CD4-positive, alpha-beta T cell treated with Interleukin-6 at 100 ng/mL for 8 hours (primary cell): ENCODE measurements at places on chromosomes 1 and 21.

GRCh38 chr1:45793942-45794604 is 9.3 kb upstream of the MAST2 start:
- DNase-seq: no peak

GRCh38 chr1:176391621-176392020 is 71.4 kb upstream of the PAPPA2 start:
- DNase-seq: no peak

- DNase-seq: no peak
These were observed 58.5 kb downstream of the PSMG1 start for GRCh38 chr21:39124681-39125251.

GRCh38 chr1:228446852-228447251 is 30.2 kb upstream of the TRIM17 start:
- DNase-seq: no peak

GRCh38 chr1:94250341-94250740 is 13.0 kb upstream of the ARHGAP29 start:
- DNase-seq: no peak

DNA sequence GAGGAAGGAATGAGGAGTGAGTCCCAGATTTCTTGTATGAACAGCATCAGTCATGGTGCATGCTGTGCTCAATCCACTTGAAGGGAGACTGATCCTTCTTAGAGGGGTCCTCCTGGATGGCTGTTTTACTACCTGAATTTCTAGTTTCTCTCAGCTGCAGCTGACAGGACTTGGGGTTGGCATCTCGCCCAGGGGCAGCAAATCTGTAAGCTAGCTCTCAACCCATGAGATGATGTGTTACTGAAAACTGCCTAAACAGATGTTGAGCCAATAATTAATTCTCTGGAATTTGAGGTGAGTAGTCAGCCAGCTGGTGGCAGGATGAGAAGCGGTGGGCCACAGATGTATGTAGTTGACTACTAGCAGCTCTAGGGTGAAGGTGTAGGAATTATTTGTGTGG is 19.6 kb downstream of the BACH1 start:
- DNase-seq: no peak

DNA sequence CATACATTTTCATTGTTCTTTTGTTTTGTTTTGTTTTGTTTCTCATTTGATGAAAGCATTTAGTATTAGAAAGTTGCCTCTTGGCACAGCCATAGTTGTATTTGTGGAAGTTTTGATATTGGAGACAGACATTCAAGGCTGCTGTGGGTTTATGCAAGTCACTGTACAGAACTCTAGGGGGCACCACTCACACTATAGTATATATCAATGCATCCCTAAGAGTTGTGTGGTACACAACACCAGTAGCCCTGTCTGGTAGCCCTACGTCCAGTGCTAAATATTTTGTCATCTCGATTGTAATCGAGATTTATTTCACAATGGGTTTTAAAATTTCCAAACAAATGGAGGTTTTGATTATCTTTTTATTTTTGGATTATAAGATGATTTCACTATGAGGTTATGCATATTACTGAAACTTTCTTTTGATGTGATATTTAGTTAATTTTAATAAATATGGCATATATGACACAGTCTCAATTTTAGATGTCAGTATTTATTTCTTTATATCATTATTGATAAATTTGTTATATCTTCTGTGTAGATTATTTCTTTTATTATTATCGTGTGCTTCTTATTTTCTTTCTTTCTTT is 112.2 kb downstream of the NR5A2 start:
- DNase-seq: peak; percentile 40

DNA sequence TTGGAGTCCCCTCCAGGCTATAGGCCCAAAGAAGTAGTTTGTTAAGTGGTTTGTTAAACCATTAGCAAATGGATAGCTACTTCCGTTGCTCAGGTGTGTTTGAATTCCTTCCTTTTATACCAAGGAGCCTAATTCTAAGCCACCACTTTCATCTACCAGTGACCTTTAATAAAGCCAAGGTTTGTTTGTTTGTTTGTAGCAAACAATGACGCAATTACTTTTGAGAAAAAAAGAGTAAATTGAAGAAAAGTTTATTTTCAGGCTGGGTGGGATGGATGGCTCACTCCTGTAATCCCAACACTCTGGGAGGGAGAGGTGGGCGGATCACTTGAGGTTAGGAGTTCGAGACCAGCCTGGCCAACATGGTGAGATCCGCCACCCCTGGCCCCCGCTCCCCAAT is 30.8 kb upstream of the RD3 start:
- DNase-seq: no peak

DNA sequence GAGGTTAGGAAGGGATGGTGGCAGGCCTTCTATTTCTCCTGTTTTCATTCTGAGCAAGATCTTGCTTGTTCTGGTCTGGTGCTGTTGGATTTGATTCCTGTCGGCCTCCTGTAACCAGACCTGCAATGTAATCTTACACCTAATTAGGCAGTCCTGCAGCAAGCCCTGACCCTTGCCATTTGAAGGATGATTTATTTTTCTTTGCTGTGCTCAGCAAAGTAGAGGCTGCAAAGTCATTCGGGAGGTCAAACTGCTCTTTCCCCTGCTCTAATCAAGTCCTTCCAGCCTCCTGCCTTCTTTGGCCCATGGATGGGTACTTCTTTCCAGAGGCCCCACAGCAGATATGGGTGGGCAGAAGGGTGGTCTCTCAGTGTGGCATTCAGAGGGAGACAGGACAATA is 417.7 kb upstream of the USP24 start:
- no peak for DNase-seq

GRCh38 chr1:218377143-218377660 is 32.1 kb downstream of the TGFB2 start:
- peak; percentile 37 for DNase-seq

GRCh38 chr1:194014014-194014413 is 827.6 kb upstream of the B3GALT2 start:
- DNase-seq: no peak

DNA sequence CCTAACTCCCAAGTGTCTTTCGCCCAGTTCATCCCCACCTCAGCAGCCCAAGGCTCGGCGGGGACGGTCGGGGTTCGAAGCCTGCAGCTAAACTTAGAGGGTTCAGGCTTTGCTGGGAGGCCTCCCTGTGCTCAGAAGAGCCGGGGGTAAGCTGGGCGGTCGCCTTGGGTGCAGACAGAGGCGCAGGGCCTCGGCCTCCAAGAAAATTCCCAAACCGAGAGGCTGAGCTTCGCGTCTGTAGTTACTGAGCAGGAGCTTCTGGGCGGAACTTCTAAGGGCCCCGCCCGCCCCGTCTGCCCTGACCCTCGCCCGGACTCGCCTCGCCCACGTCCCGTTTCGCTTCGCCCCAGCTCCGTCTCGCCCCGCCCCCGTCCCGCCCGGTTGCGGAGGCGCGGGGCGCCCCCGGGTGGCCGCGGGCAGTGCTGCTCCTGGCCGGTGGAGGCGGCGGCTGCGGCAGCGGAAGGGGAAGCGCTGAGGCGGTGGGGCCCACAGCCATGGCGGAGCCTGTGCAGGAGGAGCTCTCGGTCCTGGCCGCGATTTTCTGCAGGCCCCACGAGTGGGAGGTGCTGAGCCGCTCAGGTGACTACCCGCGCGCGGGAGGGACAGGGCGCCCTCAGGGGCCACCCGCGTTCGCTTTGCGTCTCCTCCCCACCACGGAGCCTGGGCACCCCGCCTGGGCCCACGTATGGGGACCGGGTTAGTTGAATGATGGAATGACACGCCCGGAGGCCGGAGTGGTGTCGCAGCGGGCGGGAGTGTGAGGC is at the start of gene RWDD3:
RWDD3 (plus strand) TSS at position 474 of the 764 bp plus-strand sequence; CDS start at position 495, 21 bp downstream.
- DNase-seq: peak; percentile 92

- no peak for DNase-seq
These were observed 1.1 kb downstream of the PRRX1 start for GRCh38 chr1:170664828-170665612.

DNA sequence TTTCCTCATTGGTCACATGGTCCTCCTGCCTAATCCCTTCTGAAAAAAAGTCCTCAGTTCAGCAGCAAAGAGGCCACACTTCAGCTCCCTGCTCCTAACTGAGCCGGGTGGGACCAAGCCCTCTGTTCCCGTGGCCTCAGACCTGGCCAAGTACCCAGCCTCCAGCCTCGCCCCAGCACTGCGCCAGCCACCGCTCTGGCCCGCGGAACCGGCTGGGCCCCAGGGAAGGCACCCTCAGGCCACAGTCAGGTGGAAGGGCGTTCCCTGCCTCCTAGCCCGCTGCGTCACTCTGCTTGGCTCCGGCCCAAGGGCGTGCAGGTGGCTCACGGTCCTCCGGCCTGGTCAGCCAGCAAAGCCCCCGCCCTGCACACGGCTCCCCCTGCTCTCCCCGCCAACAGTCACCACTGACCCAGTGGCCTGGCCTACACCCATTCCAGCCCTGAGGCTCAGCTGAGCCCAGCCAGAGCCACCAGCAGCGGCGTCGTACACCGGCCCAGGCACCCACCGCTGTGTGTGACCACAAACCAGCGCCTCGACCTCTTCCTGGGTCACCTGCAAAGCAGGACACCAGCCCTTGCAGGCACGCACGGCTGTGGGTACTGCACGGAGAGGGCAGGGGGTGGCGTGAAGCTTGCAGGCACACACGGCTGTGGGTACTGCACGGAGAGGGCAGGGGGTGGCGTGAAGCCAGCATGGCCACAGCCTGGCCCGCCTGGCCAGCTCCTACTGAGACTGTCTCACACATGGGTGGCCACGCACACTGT is 19.4 kb downstream of the NADK start:
- no peak for DNase-seq

DNA sequence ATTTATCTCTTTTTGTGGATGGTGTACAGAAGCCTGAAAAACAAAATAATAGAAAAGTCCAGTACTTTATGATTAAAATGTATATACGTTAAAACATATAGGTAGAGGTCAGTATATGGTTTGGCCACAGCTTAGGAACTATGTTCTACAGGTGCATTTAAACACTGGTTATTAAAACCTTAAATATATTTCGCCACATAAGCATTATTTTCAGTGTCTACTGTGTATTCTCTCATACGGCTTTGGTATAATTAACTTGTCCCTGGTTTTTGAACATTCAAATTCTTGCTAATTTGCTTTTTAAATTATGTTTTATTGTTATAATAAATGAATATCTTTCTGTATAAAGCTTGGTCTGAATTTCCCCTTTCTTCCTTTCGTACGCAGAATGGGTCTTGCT is 87.9 kb downstream of the GTF2B start:
- no peak for DNase-seq

DNA sequence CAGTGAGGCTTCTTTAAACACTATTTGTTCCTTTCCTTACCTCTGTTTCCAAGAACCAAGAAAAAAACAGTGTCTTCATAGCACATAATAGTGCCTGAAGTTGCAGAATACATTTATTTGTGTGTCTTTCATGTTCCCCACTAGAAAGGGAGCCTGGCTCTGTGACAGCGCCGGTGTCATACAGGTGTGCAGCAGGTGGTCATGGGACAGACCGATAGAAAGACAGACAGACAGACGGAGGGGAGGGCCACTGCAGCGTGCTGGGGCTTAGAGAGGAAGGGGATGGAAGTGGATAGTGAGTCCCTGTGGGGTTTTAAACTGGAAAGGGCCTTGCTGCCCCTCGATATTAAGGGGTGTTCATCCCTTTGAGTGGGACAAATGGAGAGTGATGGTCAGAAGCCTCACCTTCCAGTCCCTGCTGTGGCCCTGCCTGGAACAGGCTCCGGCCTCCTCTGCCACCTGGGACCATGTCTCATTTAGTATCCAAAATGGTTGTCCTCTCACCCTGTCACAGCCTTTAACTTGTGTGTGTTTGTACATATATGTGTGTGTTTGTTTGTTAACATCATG is 152.9 kb downstream of the PGBD5 start:
- no peak for DNase-seq

GRCh38 chr21:42550817-42551216 is 37.2 kb downstream of the SLC37A1 start:
- DNase-seq: no peak

DNA sequence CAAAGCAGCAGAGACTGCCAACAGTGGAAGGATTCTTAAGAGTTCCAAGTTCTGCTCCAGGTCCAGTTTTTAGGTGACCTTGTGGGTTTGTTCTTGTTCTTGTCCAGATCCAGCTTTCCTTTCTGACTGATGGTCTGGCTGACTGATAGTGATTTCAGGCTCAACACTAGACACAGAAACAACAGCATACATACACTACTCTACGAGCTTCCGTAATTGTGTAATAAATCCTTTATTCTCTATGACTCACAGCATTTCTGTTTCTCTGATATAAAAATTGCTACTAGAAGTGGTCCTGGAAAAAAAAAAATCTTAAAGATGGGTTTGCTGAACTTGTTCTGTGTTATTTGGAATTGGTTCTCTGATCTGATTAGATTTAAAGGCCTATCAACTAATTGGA is 62.2 kb upstream of the PTCH2 start:
- DNase-seq: no peak

- DNase-seq: no peak
These were observed 3.6 kb downstream of the NRAS start for GRCh38 chr1:114712977-114713376.

DNA sequence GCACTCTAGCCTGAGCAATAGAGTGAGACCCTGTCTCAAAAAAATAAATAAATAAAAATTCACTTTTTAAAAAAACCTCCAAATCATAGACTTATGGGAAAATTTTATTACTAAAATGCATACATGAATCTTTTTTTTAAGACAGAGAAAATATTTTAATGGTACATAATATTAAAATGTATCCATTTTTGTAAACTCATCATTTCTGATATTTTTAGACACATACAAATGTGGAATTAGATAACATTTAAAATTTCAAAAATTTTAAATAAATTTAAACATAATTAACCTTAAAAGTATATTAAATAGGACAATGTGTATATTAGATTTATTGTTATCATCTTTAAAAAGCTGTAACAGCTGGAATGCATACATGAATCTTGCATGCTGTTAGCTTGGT is 33.9 kb downstream of the SMAP2 start:
- no peak for DNase-seq

GRCh38 chr1:38076455-38076854 is 29.9 kb upstream of the POU3F1 start:
- DNase-seq: no peak

- DNase-seq: no peak
These were observed 644 bp upstream of the MRPL24 start for GRCh38 chr1:156741481-156741983.

- DNase-seq: no peak
These were observed 27.3 kb upstream of the LRRN2 start for GRCh38 chr1:204712708-204713430.

GRCh38 chr1:179709841-179710329 is 33.2 kb upstream of the FAM163A start:
- DNase-seq: peak; percentile 22

- DNase-seq: peak; percentile 35
These were observed 1.1 kb downstream of the SPSB1 start for GRCh38 chr1:9293533-9294404.

- DNase-seq: no peak
These were observed 23.8 kb downstream of the IER5 start for GRCh38 chr1:181112071-181112929.

GRCh38 chr1:109050228-109050995 is 8.5 kb upstream of the WDR47 start:
- DNase-seq: no peak

DNA sequence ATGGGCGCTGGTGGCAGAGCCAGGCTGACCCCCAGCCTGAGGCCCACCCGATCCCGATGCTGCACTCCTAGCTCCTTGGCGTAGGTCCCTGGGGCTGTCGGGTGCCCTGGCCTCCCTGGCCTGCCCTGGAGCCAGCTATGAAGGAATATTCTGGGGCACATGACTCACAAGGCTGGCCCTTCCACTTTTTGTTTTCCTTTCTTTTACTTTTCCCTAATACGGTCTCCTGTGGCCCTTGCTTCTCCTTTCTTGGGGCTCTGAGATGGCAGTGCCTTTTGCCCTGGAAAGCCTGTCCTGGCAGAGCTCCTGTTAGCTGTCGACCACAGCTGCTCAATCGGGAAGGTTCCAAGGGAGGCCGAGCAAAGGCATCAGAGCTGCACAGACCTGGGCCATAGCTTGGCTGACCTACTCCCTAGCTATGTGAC is 22.1 kb downstream of the ARHGEF10L start:
- DNase-seq: no peak

GRCh38 chr1:192702212-192702902 is 66.4 kb downstream of the RGS13 start:
- DNase-seq: no peak
